GOT3 (cell line): ENCODE measurements at places on chromosomes 13 and 19.
A peak's percentile ranks its signal among the peaks of the same experiment; 100 is the strongest.

DNA sequence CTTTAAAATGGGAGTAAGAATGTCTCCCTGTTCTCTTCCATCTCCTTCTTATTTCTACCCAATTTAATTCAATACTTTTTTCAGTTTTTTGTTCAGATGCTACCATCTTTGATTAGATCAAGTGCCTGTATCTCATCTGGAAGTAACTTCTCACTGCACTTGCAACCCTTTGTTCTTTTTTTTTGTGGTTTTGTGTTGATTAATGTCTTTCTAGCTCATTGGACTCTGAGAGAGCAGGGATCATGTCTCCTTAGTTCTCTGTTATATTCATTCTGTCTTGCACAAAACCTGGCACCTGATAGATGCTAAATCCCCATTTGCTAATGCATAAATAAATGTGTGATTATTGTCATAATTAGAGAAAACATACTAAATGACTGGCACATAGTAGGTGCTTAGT, 834 bp upstream of the ITGBL1 start:
- DNase-seq: no peak

DNA sequence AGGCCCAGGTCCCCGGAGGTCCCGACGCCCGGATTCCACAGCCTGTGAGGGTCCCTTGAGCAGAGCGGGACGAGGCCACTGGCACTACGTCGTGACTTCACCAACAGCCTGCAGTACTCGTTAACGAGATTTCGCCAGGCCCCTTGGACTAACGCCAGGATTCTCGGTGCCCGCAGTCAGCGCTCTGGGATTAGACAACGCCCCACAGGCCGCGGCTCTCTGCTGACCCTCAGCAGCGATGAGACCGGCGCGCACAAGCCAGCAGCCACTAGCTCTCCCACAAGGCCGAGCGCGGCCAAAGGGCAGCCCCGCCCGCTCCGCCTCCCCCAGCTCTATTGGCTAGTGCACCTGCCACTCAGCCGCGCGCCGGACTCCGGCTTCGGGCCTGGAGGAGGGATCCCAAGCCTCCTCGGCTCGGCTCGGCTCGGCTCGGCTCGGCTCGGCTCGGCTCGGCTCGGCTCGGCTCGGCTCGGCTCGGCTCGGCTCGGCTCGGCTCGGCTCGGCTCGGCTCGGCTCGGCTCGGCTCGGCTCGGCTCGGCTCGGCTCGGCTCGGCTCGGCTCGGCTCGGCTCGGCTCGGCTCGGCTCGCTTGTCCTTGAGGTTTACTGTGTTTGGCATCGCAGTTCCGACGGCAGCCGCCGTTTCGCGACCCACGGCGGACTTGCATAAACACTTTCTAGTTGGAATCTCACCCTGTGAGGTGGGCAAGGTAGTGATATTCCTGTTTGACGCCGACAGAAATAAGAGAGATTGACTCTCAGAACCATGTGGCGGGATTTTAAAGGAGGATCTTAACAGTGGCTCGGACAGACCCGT, 231.7 kb upstream of the SERP2 start:
- DNase-seq: peak; percentile 94

- no peak for DNase-seq
These were observed 6.8 kb downstream of the PLPPR2 start for GRCh38 chr19:11361771-11362731.

DNA sequence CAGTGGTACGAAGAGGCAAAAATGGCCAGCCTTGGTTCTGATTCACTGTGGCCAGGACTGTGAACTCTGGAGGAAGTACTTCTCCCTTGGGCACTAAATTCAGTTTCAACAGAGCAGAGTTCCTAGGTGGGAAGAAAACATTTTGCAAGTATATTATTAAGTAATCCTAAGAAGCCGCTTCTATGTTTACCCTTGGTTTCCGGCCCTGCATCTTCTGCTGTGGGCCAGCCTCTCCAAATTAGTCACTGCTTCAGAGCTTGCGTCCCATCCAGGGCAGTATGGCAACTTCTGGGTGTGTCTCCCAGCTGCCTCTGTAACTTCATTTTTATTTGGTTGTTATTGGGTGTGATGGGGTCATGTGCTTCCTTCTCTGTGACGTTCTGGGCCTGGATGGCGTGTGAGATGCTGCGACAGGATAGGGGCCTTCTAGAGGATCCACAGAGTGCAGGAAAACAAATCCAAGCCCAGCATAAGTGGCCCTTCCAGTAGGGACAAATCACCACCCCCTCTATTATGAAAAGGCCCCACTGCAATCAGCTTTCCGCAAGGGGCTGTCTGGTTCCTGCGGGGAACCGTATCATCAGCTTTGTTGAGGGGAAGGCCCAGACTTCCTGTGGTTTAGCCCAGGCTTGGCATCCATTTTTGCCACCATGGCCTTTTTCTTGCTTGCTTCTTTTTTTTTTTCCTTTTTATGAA, 55.1 kb upstream of the C1QTNF9 start:
- DNase-seq: no peak

- DNase-seq: no peak
These were observed 7.3 kb downstream of the TARM1 start for GRCh38 chr19:54073829-54074228.

DNA sequence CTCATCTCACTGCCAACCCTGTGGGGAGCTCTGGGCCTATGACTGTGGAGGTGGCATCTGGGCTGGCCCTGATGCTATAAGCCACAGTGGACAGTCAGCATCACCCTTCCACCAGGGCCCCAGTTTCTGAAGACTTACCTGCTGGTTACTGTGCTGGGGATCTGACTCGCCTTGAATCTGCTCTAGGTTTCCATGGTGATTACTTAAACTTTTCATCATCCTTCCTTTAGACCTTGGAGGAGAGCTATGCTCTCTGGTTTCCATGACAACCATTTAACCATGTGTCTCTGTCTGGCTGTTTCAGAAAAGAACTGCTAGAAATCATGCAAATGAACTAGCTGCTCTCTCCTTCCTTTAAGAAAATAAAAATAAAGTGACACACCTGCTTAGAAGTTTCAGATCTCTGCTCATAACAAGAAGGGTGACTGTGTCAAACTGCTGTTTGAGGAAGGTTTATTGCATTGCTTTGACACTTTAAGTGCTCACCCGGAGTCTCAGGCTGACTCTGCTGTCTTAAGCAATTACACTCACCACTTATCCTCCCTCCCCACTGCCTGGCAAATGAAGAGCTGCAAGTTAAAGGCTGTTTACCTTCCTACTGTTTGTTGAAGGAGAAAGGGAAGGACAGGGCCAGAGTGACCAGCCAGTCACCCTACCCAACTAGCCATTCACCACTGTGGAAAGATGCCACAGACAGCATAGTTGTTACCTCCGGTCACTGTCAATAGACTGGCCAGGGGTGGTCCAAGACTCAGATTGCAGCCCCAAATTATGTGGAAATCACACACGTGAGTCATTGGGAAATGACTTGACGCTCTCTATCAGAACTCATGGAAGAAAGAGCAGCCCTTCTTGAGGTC, 87.6 kb downstream of the HSPH1 start:
- no peak for DNase-seq

DNA sequence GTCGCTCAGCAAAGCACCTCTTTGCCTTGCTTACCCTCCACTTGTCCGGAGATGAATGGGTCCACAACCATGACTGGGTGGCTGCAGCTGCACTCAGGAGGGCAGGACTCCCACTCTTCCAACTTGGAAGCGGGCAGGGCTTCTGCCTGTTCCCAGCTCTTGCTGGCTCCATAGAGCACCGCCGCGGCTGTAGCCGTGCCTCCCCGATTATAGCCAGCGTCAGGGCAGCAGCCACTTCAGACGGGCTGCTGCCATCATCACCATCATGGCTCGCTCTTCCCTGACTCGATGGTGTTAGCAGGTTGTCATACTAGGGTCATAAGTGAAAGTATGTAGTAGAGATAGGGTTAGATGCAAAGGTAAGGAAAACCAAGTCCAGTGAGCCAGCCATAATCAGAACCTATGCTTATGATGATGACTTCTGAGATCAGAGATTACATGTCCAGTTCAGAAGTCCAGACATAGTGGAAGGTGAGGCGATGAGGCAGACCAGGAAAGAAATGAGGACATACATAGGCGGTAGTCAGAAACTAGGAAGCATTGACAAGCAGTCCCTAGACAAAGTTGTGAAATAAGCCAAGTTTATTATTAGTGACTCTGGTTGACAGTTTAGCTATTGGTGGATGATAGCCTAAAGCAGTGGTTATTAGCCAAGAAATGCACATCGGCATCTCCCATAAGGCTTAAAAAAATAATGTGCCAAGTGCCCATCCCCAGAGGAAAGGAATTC, 4.4 kb upstream of the INTS6 start:
- DNase-seq: no peak

DNA sequence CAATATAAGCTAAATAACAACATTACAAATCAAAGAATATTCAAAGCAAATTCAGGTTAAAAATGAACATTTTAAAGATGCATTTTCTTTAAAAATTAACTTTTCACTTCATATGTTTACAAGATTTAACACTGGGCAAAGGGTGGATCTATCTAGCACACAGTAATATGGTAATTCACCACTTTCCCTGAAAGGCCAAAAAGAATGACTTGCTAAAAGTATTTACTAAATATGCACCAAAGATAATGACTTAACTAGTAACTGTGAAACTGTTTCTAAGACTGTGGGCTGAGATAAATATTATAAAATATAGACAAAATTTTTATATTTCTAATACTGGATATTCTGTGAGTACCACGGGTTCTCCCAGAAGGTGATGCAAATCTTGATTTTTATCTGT, 4.5 kb upstream of the EEF1AKMT1 start:
- no peak for DNase-seq

- DNase-seq: no peak
These were observed 45.0 kb downstream of the LACC1 start for GRCh38 chr13:43924549-43925245.

DNA sequence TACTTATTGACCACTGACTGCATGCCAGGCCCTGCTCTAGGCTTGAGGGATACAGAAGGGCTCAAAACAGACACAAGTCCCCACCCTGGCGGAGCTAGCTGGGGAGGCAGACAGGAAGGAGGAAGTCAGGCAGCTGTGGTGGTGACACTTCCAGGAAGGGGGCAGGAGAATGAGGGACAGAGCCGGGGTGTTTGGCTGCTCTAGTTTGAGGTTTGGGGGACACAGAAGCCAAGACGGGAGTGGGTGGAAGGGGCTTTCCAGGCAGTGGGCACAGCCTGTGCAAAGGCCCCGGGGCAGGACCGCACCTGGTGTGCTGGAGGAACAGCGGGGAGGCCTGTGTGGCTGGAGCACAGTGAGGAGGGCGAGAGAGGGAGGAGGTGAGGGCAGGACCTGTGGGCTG, 4.0 kb downstream of the MRPL54 start:
- no peak for DNase-seq

GRCh38 chr19:17996826-17997316, 11.1 kb upstream of the ARRDC2 start:
- DNase-seq: peak; percentile 67

- no peak for DNase-seq
These were observed 17.8 kb upstream of the CABP5 start for GRCh38 chr19:48061401-48062344.

DNA sequence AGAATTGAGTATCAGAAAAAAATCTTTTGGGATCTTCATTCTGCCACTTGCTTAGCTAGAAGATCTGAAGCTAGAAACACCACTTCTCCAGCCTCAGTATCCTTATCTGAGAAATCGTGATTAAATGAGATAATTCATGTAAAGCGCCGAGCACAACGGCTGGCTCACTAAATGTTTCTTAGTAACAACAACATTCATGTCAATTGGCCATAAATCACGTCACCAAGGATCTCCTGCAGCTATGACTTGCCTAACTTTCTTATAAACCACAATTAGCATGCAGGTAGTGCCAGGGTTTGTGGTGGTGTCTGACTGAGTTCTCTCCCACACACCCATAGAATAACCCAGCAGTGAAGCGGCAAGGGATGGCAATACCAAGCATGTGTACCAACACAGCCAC, 501.3 kb downstream of the EFNB2 start:
- DNase-seq: no peak

DNA sequence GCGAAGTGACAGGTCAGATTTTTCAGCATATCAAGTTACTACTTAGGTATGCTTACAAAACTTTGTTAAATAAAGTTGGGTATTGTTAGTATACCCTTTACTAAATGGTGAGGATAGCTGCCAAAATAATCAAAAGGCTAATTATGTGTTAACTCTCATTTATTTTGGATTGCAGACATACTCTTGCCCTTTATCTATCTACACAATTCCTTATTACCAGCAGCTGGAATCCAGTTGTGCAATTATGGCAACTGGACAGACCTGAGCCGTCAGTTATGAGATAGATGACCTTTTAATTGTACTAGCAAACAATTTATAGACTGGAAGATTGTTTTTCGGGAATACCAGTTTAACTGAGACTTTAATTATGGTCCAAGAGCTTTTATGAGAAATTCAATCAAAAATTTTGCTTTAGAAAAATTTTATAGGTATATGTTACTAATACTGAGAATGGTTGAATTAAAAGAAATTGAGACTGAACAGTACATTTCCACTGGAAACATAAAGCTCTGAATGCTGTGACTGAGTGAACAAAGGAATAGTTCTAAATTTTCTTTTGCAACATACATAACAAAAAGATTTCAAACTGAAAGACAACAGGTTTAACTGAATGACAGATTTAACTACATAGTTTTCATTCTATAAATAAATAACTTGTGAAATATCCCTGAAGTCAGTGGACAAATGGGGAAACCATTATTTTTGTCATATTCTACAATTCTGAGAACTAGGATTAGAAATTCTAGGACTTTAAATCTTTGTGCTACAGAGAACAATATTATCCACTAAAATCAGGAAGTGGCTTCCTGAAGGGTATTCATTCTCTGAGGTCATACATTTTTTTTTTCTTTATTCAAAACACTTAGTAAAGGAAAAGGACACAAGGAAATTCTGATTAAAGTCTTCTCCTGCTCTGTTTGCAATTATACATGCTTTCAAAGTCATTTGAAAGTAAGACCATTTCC, 97.4 kb downstream of the ZC3H13 start:
- no peak for DNase-seq
